Pons (tissue), 1 donor: ENCODE measurements at places on chromosomes 5 and 9.
A peak's percentile ranks its signal among the peaks of the same experiment; 100 is the strongest.

GRCh38 chr9:124121725-124122124, 110.2 kb downstream of the LHX2 start:
- DNase-seq, result no peak

DNA sequence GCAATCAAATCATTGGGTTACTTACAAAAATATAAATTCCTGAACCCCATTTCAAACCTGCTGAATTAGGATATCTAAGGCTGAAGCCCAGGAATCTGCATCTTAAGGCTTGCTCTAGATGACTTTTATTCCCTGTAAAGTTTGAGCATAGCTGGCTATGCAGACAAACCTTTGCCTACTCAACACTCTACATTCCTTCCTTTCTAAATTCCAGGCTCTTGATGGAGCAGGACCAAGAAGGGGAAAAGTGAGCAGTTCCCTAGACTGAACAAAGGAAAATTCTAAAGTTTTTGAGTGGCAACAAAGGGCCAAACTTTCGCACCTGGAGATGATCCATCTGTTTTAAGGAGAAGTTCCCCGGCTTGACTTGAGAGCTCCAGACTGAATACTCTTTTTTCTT, 9.8 kb upstream of the ADRA1B start:
- DNase-seq, result no peak

GRCh38 chr5:109753279-109753678, 63.6 kb downstream of the MAN2A1 start:
- no peak for DNase-seq

DNA sequence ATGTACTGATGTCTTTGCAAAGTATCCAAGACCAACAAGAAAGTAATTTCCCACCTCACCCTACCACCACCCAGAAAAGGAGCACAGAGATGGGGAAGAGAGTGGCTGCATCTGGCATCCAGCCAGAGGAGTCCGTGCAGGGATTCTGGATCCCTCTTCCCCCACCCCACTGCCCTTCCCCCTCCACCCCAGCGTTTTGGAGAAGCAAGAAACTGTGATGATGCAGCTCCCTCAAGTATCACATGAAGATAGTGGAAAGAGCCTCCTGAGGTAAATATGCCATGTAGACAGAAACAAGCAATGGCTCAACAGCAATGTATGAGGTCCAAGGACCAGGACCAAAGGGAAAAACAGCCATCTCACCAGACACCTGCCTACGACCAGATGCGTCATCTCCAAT, 153.8 kb downstream of the DEPDC1B start:
- DNase-seq, result no peak

- DNase-seq, result peak; percentile 24
Observed at GRCh38 chr5:154038261-154038706, 426 bp downstream of the FAM114A2 start.

DNA sequence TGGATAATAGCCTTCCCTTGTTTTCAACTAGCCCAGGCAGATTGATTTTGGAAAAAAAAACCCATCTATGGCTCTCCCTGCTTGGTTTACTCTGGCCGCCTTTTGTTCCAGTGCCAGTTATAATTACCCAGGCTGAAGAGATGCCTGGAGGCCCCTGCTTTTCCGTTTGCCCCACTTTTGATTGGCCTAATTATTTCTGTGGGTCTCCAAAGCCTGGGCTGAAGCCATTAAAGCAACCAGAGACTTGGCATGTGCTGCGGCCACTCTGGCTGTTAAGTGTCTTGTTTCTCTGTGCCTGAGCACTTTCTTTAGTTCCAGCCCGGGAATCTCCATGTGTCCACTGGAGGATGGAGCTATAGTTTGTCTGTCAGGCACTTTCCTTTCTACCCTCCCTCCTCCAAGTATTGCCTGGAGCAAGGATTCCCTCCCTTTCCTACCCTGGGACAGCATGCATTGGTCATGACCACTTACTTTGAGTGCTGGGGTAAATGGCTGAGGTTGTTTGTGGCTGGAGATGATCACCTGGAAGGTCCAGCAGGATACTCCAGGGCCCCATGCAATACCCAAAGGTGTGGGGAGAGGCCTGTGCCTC, 105.1 kb upstream of the CTSL start:
- DNase-seq, result peak; percentile 37

GRCh38 chr5:161093100-161093499, 241.1 kb upstream of the ATP10B start:
- no peak for DNase-seq

- DNase-seq, result no peak
Observed at GRCh38 chr9:115952430-115953292, 200.9 kb upstream of the PAPPA start.

- DNase-seq, result no peak
Observed at GRCh38 chr5:132692632-132692967, 18.8 kb downstream of the IL4 start.

DNA sequence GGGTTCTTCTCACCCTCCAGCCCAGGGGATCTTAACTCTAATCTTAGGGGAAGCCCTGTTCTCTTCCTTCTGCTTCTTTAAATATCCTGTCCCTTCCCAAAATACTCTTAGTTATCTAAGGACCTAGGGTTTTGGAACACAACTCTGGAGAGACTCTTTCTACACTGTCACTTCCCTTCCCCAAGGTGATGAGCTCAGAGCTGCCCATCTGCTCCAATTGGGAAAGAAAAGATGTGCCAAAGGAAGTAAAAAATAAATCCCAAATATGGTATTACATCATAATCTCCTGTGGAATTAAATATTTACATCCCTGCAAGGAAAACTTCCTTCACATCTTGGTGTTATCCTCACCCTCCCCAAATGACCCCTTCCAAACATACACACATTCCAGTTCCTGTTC, 291.2 kb downstream of the EPB41L4A start:
- peak; percentile 22 for DNase-seq

- no peak for DNase-seq
Observed at GRCh38 chr9:87309236-87309635, 188.4 kb upstream of the DAPK1 start.

GRCh38 chr5:134263801-134264200, 37.9 kb upstream of the PPP2CA start:
- DNase-seq, result no peak

DNA sequence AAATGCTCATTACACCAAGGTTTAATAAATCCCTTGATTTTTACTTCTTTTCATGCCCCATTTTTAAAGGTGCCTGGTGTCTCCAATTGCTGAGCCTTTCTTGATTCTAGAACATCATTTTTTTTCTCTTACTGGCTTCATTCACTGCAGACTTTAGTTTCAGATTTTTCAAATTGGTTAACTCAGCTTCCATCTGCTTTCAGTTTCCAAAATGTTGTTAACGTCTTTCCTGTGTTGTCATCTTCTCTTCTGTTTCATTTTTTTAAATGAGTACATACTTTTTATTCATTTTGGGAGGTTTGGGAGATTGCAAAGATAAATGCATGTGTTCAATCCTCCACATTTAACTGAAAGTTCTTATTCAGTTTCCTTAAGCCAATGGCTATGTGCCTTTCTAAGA, 126.4 kb upstream of the CCNG1 start:
- no peak for DNase-seq

- no peak for DNase-seq
Observed at GRCh38 chr9:89023740-89024139, 32.5 kb downstream of the S1PR3 start.

DNA sequence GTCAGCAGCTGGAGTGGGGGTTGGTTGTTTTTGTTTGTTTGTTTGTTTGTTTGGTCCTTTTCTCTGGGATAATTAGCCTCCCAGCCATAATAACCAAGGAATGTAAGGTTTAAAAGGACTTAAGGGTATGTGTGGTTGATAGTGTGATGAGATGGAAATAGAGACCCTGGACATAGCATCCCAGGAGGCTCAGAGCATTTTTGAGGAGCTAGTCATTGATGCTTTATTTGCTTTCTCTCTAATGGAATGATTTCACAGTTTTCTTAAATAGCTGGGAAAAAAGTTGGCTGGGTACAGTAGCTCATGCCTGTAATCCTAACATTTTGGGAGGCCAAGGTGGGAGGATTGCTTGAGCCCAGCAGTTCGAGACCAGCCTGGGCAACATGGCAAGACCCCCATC, 45.1 kb downstream of the TTC1 start:
- no peak for DNase-seq

- no peak for DNase-seq
Observed at GRCh38 chr5:19988457-19988856, 457 bp upstream of the CDH18 start.

DNA sequence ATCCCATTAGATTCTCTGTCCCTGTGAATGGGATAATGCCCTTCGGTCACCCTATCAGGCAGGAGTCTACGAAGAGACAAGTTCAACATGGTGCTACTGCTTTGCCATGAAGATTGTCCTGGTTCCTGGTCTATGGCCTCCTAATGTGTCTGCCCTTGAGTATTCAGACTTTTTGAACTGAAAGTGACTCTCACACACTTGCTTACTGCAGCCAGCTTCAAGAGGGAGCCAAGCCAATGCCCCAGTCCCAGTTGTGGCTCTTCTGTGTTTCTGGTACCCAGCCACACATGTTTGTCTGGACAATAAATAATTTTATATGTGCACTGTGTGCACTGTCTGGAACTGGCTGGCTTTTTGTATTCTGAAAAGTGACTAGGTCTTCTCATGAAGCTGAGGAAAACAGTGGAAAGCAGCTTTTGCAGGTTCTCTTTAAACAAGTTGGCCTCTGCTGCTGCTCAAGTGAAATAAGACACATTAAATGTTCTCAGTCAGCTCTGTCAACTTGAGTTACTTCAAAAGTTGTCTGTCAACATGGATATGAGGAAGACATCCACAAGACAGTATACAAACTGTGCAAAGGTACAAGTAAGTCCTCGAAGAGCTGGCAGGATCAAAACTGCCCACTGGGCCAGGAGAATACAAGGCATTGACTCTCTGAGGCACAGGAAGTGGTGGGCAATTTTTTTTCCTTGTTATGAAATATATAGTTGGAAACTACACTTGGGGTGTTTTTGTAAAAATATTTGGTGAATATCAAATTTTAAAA, 60.0 kb downstream of the ZNF608 start:
- DNase-seq, result no peak

DNA sequence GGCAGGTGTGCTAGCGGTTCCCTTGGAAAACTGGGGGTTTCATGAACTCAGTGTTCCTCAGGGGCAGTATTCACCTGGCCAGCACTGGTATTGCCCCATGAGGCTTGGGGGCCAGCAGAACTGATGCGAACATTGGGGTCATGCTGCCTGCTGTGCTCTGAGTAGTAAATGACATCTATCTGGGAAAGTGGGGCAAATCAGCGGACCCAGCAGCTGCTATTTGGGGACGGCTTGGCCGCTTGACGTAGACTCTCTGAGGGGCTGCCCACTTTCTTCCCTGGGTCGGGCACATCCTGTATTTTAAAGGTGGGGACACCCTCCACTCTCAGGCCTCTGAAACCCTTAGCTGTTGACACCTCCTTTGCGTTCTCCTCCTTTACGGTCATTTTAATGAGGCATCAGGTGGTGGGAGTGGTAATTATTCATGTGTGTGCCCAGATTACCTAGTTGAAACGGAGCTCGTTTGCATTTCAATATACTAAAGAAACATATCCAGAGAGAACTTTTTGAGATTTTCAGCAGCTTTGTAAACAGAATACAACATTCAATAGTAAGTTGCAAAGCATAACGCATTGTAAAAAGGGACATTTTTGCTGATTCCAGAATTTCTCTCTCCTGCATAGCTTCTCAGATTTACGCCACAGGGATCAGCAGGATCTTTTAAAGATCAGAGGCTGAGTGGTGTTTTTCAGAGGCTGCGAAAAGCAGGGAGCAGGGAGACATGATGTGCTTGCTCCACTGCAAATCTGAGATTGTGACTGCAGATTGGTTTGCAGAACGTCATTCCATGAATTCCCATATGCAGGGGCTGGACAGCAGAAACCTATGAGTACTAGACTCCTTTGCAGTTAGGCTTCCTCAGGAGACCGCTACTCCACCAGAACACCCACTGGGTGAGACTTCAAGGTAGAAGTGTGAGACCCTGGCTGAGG, 56.8 kb upstream of the ZFR start:
- DNase-seq, result no peak

- no peak for DNase-seq
Observed at GRCh38 chr9:72353455-72354116, 11.4 kb downstream of the ZFAND5 start.

DNA sequence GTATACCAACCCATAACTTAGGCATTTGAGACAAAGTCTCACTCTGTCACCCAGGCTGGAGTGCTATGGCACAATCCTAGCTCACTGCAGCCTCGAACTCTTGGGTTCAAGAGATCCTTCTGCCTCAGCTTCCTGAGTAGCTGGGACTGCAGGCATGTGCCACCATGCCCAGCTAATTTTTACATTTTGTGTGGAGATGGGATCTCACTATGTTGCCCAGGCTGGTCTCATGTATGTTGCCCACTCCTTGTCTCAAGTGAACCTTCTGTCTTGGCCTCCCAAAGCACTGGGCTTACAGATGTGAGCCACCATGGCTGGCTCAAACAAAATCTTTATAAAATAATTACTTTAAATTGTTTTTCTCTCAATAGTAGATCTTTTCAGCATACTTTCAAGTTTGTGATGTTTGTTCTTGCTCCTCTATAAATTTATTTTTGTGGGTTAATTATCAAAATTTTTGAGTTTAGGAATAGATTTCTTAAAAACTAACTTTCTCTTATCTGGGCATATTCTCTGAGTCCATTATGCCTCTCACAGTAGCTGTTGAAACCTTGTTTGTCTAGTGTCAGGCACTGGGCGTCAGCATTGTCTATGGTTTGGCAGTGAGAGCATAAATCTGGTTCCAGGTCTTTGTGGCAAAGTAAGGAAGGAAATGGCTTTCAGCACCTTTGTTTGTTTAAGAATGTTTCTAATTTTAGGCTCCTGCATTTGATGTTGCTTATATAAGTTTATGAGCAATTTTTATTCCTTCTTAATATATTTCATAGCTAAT, 38.7 kb downstream of the NLN start:
- peak; percentile 97 for DNase-seq

- DNase-seq, result no peak
Observed at GRCh38 chr5:34045996-34046395, 3.0 kb upstream of the C1QTNF3 start.

GRCh38 chr5:51383131-51384121, at the start of gene ISL1:
ISL1 (plus strand) TSS chr5:51383448; CDS start chr5:51383672, 224 bp downstream.
- peak; percentile 37 for DNase-seq

DNA sequence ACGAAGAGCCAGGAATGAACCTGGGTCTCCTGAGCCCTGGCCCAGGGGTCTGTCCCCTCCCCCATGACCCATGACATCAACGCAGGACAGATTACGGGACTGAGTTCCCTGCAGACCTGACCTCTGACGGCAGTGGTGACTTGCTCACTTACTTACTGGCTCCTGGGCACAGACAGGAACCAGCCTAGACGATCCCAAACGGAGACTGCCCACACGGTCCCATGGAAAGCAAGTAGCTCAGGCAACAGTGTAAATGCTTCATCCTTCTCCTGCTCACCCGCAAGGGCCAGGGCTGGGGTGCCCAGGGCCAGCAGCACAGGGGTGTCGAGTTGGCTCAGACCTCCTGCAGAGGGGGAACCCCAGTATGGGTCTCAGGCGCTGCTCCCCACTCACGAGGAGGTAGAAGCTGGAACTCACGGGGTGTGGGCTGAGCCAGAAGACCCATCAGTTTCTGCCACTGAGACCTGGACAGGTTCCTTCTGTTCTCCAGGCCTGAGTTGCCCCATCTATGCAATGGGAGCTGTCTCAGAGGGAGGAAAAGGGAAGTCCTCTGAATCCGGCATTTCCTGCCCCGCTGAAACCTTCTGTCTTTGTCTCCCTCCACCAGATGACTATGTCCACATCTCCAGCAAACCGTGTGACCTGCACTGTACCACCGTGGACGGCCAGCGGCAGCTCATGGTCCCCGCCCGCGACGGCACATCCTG, 5.6 kb downstream of the ADAMTSL2 start:
- no peak for DNase-seq

- no peak for DNase-seq
Observed at GRCh38 chr9:32136700-32137339, 247.6 kb upstream of the ACO1 start.
